Type B pancreatic cell (in vitro differentiated cells): ENCODE measurements at places on chromosomes 6 and 20. TPM values are rescaled to one million over a fixed set of nuclear protein-coding genes. Genes with fewer than 3 reads are reported as not detected.
A peak's percentile ranks its signal among the peaks of the same experiment; 100 is the strongest.

Gene PRDM1
- total RNA-seq, result 15.5 and 35.5 TPM in 2 replicates

Gene SPATA25
- total RNA-seq, result 2.6 and 4.2 TPM in 2 replicates

Gene KCNB1
- 0.95 and 1.2 TPM in 2 replicates for total RNA-seq

Gene CNBD2
- 5.7 and 7.4 TPM in 2 replicates for total RNA-seq

Gene SOX4
- 138 and 152 TPM in 2 replicates for total RNA-seq

Gene TCF15
- total RNA-seq, result 0.94 TPM in 1 of 2 replicates, not detected in the other

Gene PPP1R16B
- total RNA-seq, result 0.31 TPM in 1 of 2 replicates, not detected in the other

Gene WDR46
- 53.1 and 67.4 TPM in 2 replicates for total RNA-seq

- peak overlapping the region; percentile 67 for H3K4me3 ChIP-seq
- H3K36me3 ChIP-seq, result no peaks in the 10 kb centered on the region
- peak overlapping the region; percentile 14 for H3K27ac ChIP-seq
- H3K4me1 ChIP-seq, result peaks cover 30% of the 10 kb centered on the region
Observed at GRCh38 chr6:15879371-15880261, 216.8 kb upstream of the DTNBP1 start.

- H3K4me3 ChIP-seq, result no peak overlapping the region
- H3K27me3 ChIP-seq, result peaks cover 9% of the 10 kb centered on the region
- no peak for DNase-seq
- no peaks in the 10 kb centered on the region for H3K4me1 ChIP-seq
Observed at GRCh38 chr6:51968265-51968664, 119.1 kb downstream of the PKHD1 start.

DNA sequence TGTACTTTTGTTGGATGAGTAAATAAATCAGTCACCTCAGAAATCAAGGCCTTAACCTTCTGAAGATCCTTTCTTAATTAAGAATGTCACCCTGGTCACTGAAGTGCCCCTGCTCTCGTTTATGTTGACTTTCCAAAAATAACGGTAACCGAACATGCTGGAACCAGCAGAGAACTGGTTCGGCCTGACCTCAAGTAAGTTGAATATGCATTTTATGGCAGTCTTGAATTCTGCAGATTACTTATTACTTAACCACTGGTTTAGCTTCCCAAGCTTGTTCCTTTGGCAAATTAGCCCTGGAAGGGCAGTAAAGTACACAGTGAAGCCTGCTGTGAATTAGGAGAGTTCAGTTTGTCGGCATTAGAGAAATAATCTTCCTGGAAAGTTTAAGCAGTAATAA lies 12.2 kb downstream of the MAPRE1 start:
- H3K27ac ChIP-seq, result no peak overlapping the region
- DNase-seq, result no peak
- H3K36me3 ChIP-seq, result peaks cover 51% of the 10 kb centered on the region
- no peaks in the 10 kb centered on the region for H3K27me3 ChIP-seq

- no peaks in the 10 kb centered on the region for H3K4me1 ChIP-seq
- no peaks in the 10 kb centered on the region for H3K36me3 ChIP-seq
- no peaks in the 10 kb centered on the region for H3K27me3 ChIP-seq
- DNase-seq, result no peak
Observed at GRCh38 chr6:129946439-129947140, 71.8 kb upstream of the L3MBTL3 start.

- H3K4me3 ChIP-seq, result peak overlapping the region; percentile 62
- H3K27ac ChIP-seq, result peak overlapping the region; percentile 61
- H3K36me3 ChIP-seq, result no peaks in the 10 kb centered on the region
- peak; percentile 84 for DNase-seq
Observed at GRCh38 chr20:50635676-50636600, 55.4 kb downstream of the RIPOR3 start.

GRCh38 chr20:41223112-41223511 lies 85.8 kb downstream of the PLCG1 start:
- H3K4me1 ChIP-seq, result peaks cover 18% of the 10 kb centered on the region
- no peaks in the 10 kb centered on the region for H3K36me3 ChIP-seq
- H3K27ac ChIP-seq, result no peak overlapping the region
- no peak for DNase-seq
- H3K4me3 ChIP-seq, result no peak overlapping the region
- H3K27me3 ChIP-seq, result no peaks in the 10 kb centered on the region

GRCh38 chr6:120894077-120894476 lies 440.2 kb downstream of the TBC1D32 start:
- H3K4me1 ChIP-seq, result no peaks in the 10 kb centered on the region
- DNase-seq, result no peak
- H3K4me3 ChIP-seq, result no peak overlapping the region
- no peaks in the 10 kb centered on the region for H3K36me3 ChIP-seq
- no peak overlapping the region for H3K27ac ChIP-seq

- no peaks in the 10 kb centered on the region for H3K36me3 ChIP-seq
- no peak overlapping the region for H3K4me3 ChIP-seq
- H3K4me1 ChIP-seq, result peaks cover 19% of the 10 kb centered on the region
- peaks cover 6% of the 10 kb centered on the region for H3K27me3 ChIP-seq
- DNase-seq, result peak; percentile 61
Observed at GRCh38 chr6:43968110-43968965, 158.9 kb downstream of the MRPL14 start.

- H3K36me3 ChIP-seq, result no peaks in the 10 kb centered on the region
- H3K27ac ChIP-seq, result no peak overlapping the region
- no peak for DNase-seq
- H3K27me3 ChIP-seq, result peaks cover 39% of the 10 kb centered on the region
Observed at GRCh38 chr20:41370176-41370575, 3.6 kb upstream of the EMILIN3 start.

- no peak for DNase-seq
- no peaks in the 10 kb centered on the region for H3K4me1 ChIP-seq
- no peak overlapping the region for H3K27ac ChIP-seq
- no peak overlapping the region for H3K4me3 ChIP-seq
Observed at GRCh38 chr6:152552616-152553209, 84.4 kb downstream of the SYNE1 start.

- no peak overlapping the region for H3K27ac ChIP-seq
- no peaks in the 10 kb centered on the region for H3K4me1 ChIP-seq
- no peak for DNase-seq
Observed at GRCh38 chr20:49642816-49643215, 70.9 kb downstream of the B4GALT5 start.

- H3K27ac ChIP-seq, result no peak overlapping the region
- H3K4me3 ChIP-seq, result no peak overlapping the region
- H3K36me3 ChIP-seq, result peaks cover 36% of the 10 kb centered on the region
- no peaks in the 10 kb centered on the region for H3K27me3 ChIP-seq
Observed at GRCh38 chr6:150788089-150788488, 77.4 kb upstream of the MTHFD1L start.

GRCh38 chr6:15953152-15953880 lies 175.6 kb upstream of the MYLIP start:
- peak overlapping the region; percentile 48 for H3K27ac ChIP-seq
- H3K27me3 ChIP-seq, result no peaks in the 10 kb centered on the region
- no peaks in the 10 kb centered on the region for H3K36me3 ChIP-seq

DNA sequence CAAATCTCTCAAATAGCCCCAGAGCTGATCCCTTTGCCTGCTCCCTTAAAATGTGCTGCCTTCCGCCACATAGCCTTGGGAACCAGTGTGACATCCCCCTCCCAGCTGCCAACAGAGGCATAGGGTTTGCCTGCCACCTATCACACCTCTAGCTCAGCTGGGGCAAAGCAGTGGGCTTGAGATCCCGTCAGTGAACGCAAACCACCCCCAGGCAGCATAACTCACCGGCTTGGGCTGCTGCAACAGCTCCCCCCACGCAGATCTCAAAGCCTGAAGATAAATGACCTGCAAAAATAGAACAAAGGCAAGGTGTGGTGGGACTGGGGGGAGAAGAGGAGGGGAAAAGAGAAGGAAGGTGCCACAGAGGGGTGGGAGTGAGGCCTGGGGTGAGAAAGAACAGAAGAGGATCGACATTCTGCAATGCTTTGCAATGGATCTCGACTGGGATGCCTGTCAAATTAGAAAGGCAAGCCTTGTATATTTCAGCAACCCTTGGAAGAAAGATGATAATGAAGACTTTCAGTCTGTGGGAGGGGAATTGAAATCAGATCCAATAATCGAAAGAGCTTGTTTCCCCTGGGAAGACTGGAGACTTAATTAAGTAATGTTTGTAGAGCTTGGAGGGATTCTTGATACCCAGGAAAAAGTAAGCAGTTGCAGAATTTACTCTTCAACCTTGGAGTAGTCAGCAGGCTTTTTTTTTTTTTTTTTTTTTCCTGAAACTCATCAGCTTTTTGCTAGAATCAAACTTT lies 1.3 kb downstream of the PDYN start:
- H3K27me3 ChIP-seq, result peaks cover 89% of the 10 kb centered on the region
- no peak for DNase-seq
- H3K4me3 ChIP-seq, result no peak overlapping the region
- H3K36me3 ChIP-seq, result no peaks in the 10 kb centered on the region
